ENCODE measurements at places on chromosomes 4 and X.

DNA sequence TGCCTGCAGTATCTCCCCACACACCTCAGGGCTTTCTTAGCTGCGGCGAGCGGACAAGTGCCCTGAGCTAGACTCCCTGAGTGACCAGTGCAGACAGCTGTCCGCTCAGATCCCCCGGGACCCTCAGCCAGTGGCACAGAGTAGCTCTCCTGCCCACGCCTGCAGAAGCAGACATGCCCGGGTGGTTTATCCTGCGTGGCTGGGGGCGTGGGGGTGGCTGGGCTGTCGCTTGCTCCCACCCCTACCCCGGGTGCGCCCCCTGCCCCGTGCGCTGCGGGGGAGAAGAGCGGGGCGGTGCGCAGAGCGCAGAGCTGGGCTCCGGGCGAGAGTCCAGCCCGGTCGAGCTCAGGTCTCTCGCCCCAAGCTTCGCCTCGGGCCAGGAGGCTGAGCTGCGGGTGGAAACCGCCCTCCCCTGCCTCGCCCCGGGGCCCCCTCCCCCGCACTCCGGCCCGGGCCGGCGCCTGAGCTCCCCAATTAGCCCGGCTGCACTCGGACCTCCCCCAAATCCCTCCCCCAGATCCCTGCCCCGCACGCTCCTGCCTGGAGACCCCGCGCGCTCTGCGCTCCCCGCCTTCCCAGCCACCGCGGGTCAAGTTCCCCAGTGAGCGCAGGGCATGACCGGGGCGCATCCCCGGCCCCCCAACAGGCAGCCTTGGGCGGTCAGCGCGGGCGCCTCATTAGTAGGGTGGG is 11.7 kb upstream of the SHOX start:
- no peak for DNase-seq

- DNase-seq = no peak
Observed at GRCh38 chr4:124035364-124036041, 638.9 kb downstream of the SPRY1 start.

- DNase-seq = no peak
Observed at GRCh38 chr4:112520598-112521122, 4.7 kb upstream of the NEUROG2 start.

- no peak for DNase-seq
Observed at GRCh38 chr4:14868426-14869395, 133.6 kb upstream of the CPEB2 start.

GRCh38 chr4:122053186-122053585 is 98.9 kb upstream of the BLTP1 start:
- no peak for DNase-seq

Data from activated CD8-positive, alpha-beta memory T cell treated with anti-CD3 and anti-CD28 coated beads for 4 hours (primary cell).